Prostate gland (tissue), 2 donors: ENCODE measurements at places on chromosomes 1 and 21. TPM values are rescaled to one million over a fixed set of nuclear protein-coding genes. Genes with fewer than 3 reads are reported as not detected.

Gene ANGPTL7
- total RNA-seq: 0.80 TPM

Gene FUCA1
- total RNA-seq: 111 TPM

Gene FAM72B
- 0.97 TPM for total RNA-seq

Gene TSPAN2
- total RNA-seq: 6.9 TPM

Gene ZNF683
- total RNA-seq: not detected

Gene TMEM125
- 18.3 TPM for total RNA-seq

Gene MR1
- total RNA-seq: 17.5 TPM

Gene MATN1
- 0.34 TPM for total RNA-seq

Gene ELK4
- total RNA-seq: 62.7 TPM

Gene C8A
- total RNA-seq: not detected

Gene HSD11B1
- total RNA-seq: 9.3 TPM

Gene TTC24
- not detected for total RNA-seq

Gene CFAP74
- total RNA-seq: 9.1 TPM

Gene PTPRC
- total RNA-seq: 8.9 TPM

Gene BCL2L15
- total RNA-seq: 0.46 TPM

Gene PHGDH
- total RNA-seq: 185 TPM

Gene ZNF648
- total RNA-seq: not detected

Gene RCAN3
- 50.8 TPM for total RNA-seq

Gene MTF1
- total RNA-seq: 8.8 TPM

Gene CIART
- 10.1 TPM for total RNA-seq

Gene NBPF15
- 16.9 TPM for total RNA-seq

Gene KLHDC9
- 24.8 TPM for total RNA-seq

Gene HTR1D
- 0.09 TPM for total RNA-seq

Gene PDPN
- total RNA-seq: 11.4 TPM
